ENCODE measurements at places on chromosomes 4 and X.

- DNase-seq = no peak
These were observed 5.1 kb upstream of the PRDX4 start for GRCh38 chrX:23662187-23662586.

DNA sequence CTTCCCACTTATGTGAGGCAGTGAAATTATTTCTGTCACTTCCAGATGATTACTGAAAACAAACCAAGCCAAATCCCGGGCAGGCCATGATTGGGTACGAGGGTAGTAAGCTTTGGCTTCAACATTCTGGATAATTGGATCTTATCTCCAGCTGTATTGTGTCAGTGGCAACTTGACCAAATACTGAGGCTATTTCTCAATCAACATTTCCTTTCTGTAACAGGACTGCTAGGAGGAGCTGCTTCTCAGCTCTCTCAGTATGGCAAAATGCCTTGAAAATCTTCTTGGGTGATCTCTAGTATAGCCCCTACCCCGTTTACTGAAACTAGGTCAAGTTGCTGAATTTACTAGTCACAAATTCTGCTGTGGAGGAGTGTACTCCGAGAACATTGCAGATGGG, 169.3 kb upstream of the FRMPD4 start:
- no peak for DNase-seq

GRCh38 chr4:40924096-40924792, 174.5 kb downstream of the NSUN7 start:
- peak; percentile 81 for DNase-seq

- no peak for DNase-seq
These were observed 379.0 kb downstream of the STIM2 start for GRCh38 chr4:27239641-27240040.

GRCh38 chr4:118313098-118313497, 39.7 kb downstream of the PRSS12 start:
- no peak for DNase-seq

DNA sequence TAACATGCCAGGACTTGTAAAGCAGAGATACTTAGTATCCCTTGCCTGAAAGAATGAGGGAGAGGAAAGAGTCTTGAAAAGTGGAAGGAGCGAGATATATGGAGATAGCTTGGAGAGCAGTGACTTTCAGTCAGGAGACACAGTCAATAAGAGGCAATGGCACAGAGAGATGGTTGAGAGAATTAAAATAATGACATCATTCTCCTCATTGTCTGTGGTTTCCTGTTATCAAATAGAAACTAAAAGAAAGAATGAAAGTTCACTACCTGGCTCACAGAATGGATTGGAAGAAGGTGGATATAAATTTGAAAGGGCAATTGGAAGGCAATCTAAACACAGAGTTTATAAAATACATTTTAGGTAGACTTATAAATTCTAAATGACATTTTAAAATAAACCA, 760.2 kb upstream of the AADAT start:
- DNase-seq = peak; percentile 1

DNA sequence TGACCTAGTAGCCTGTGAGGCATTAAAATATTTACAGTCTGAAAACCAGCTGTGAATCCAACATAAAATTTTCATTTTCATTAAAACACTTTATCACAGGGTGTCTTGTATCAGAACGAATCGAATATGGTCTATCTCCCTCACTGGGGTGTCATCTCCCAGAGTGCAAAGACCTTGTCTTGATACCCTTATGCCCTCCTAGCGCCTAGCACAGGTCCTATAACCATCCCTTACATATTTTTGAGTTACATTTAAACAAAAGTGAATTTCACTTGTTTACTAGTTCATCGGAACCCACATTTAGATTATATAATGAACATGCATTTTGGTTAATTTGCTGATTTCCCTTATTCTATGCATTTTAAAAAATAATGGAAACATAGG, 14.0 kb downstream of the DIPK2B start:
- no peak for DNase-seq
